ENCODE measurements at places on chromosomes 4 and X.
A peak's percentile ranks its signal among the peaks of the same experiment; 100 is the strongest.

- DNase-seq = no peak
These were observed 465 bp downstream of the BMPR1B start for GRCh38 chr4:94758141-94758699.

DNA sequence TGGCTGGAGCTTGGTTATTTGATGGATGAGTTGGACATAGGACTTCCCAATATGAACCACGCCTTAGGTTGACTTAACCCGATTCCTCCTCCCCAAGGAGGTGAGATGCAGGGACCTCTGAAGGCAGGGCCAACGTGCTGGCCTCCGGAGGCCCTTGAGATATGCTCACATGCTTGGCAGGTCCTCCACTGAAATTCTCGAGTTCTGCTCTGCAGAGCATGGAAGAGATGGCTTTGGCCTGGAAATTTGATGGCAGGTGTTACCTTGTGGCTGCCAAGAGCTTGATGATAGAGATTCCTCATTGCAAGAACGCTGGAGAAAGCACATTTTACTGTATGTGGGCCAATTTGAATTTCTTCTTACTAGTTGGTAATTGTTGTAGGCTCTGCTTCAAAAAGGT lies 117.4 kb upstream of the LIMCH1 start:
- DNase-seq = no peak

DNA sequence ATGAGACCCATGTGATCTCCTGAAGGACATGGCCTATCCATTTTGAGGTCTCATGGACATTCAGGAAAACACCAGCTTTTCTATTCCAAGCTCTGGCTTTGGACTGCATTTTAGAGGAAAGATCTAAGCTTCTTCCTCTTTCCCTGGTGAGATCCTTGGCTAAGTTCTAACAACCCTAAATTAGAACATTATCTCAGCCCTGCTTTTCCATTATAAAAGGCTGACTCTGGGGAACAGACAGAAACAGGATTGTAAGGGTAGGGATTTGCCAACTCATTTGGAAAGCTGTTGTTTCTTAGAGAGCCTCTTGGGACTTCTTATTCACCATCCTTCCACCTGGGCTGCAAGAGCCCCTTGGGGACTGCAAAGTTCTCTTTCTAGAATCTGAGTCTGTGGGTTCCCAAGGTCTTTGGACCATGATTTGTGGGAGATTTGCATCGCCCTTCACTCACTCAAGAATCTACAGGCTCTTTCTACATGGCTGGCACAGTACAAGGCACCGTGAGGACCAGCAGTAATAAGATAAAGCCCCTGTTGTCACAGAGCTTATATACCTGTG lies 146.9 kb downstream of the FNIP2 start:
- DNase-seq = no peak

DNA sequence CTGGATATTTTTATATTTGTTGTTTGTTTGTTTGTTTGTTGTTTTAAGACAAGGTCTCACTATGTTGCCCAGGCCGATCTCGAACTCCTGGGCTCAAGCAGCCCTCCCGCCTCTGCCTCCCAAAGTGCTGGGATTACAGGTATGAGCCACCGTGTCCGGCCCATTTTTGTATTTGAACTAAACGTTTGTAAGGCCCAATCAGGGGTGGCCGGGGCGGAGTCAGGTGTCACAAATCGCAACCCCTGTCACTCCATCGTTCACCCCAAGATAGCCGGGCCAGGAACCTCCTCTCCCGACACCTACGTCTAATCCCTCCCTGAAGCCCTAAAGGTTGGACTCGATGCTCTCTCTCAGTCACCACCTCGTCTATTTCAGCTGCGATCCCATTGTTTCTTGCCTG lies 722 bp upstream of the EFHC2 start:
- DNase-seq = no peak

GRCh38 chr4:142098900-142099545 lies 462.6 kb downstream of the IL15 start:
- DNase-seq = no peak

GRCh38 chrX:103845165-103845653 lies 13.2 kb upstream of the RAB9B start:
- peak; percentile 26 for DNase-seq

GRCh38 chrX:130893356-130894085 lies 9.5 kb downstream of the ENOX2 start:
- no peak for DNase-seq

- DNase-seq = no peak
These were observed 883.0 kb downstream of the TECRL start for GRCh38 chr4:63526251-63526650.

GRCh38 chr4:14646831-14647230 lies 355.4 kb upstream of the CPEB2 start:
- no peak for DNase-seq

DNA sequence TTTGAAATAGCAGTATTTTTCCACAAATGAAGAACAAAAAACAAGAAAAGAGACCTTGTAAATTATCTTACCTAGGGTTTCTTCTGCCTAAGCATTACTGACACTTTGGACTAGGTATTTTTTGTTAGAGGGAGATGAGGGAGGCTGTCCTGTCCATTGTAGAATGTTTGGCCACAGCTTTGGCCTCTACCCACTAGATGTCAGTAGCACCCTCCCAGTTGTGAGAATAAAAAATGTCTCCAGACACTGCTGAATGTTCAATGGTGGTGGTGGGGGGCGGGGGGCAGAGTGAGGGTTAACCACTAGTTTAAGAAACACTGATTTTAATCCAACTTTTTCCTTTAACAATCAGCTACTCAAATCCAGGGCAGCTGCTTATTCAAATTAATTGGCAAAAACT lies 25.8 kb downstream of the OTUD4 start:
- DNase-seq = no peak

GRCh38 chr4:54066718-54067129 lies 2.3 kb upstream of the CHIC2 start:
- DNase-seq = no peak

DNA sequence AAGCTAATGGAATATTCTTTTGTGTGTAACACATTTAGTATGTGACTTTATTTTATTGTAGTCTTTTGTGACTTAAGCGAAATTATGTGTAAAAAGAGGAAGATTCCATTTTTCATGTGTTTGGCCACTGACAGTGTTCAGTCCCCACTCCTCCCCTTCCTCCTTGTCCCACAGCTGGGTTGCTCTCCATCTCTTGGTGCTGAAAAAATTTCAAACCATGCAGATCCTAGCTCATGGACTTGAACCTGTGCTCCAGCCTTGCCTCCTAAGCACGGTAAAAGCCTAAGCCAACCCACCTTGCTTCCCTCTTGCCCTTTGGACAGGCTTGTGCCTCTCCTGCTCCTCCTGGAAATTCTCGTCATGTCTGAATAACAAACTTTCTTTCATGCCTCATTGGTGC lies 2008.5 kb upstream of the TENM3 start:
- DNase-seq = no peak

DNA sequence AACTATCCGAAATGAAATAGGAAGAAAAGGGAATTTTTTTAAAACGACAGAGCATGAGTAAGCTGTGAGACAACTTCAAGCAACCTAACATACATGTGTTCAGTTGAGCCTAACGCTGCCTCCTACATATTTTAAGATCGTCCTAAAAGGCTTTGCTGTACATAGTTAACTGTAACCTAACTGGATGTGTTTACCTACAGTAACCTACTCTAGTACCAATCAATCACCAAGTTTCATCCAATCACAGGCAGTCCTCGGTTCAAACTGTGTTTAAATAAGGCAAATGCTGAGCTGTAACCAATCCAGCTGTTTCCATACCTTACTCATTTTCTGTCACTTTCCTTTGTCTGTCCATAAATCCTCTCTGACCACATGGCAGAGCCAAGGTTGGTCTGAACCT lies 17.1 kb downstream of the RCHY1 start:
- no peak for DNase-seq

- DNase-seq = no peak
These were observed 65.3 kb upstream of the SHISA3 start for GRCh38 chr4:42331914-42332368.

- no peak for DNase-seq
These were observed 9.5 kb upstream of the SMS start for GRCh38 chrX:21930986-21931385.

DNA sequence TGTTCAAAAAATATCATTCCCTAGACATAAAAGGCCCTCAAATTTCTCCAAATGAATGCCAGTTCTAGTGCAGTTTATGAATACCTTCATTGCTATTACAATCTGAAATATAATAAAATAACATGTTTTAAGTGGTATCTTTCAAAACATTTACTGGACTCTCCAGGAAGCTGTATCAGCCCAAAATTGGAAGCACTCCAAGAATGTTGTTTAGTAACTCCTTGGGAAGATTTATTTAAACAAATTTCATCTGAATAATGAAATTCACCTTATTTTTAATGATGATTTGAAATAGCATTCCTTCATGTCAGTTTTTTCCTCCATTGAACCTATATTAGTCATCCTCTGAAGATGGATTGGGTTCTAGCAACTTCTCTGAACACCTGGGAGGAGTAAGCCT lies 217.2 kb upstream of the PCDH18 start:
- DNase-seq = no peak

- DNase-seq = no peak
These were observed 130.4 kb downstream of the ARHGAP6 start for GRCh38 chrX:11535156-11535919.

GRCh38 chr4:87213421-87214075 lies 6.9 kb downstream of the KLHL8 start:
- no peak for DNase-seq

- DNase-seq = no peak
These were observed 26.3 kb downstream of the CHIC2 start for GRCh38 chr4:54038056-54038455.

- DNase-seq = no peak
These were observed 44.3 kb upstream of the PPP2R3B start for GRCh38 chrX:431056-431455.

DNA sequence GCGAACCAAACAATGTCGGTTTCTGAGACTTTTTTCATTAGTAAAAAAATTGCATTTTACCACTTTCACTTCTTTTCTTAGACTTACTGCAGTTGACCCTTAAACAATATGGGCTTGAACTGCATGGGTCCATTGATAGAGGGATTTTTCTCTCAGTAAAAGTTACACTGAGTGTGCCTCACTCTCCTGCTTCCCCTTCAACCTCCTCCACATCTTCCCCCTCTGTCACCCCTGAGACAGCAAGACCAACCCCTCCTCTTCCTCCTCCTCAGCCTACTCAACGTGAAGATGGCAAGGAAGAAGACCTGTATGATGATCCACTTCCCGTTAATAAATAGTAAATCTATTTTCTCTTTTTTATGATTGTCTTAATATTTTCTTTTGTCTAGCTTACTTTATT lies 43.4 kb downstream of the TEC start:
- no peak for DNase-seq

DNA sequence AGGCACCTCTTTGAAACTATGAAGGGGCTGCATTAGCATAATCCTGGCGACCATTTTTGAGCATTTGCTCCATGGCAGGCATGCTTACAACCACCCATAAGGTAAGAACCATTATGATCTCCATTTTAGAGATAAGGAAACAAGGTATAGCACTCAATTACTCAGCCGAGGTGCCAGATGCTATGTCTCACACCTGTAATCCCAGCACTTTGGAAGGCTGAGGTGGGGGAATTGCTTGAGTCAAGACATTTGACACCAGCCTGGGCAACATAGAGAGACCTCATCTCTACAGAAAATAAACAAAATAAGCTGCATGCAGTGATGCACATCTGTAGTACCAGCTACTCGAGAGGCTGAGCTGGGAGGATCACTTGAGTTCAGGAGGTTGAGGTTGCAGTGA lies 43.6 kb downstream of the TIGD4 start:
- DNase-seq = no peak

DNA sequence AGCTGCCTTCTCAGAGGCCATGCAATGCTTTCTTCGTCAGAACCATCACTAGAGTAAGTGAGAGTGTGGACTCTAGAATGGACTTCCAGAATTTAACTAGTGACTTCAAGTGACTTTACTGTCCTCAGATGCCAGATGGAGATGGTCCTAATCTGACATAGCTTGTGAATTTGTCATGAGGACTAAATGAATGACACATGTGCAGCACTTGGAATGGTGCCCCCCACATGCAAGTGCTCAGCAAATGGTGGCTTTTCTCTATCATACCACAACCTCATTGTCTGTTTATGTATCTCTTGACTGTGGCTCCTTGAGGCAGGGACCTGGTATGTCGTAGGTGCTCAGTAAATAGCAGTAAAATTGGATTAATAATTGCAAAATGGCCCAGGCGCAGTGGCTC lies 91.6 kb upstream of the STX18 start:
- no peak for DNase-seq

DNA sequence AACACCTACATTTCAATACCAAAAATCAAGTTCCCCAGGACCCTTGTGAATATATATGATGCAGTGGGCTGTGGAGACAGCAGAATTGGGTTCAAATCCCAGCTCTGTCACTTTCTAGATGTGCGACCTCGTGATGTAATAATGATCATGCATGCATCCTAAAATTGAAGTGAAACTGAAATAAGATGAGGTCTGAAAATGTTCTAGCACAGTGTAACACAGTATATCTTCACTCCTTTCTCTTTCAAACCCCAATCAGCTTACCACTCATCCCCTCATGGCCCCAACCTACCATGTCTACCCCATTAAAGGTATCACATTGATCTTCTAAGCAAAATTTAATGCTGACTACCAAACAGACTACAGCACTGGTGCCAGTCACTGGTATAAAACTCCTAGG lies 69.9 kb upstream of the BRS3 start:
- DNase-seq = no peak

- no peak for DNase-seq
These were observed 101.1 kb downstream of the ENOX2 start for GRCh38 chrX:130801901-130802300.

DNA sequence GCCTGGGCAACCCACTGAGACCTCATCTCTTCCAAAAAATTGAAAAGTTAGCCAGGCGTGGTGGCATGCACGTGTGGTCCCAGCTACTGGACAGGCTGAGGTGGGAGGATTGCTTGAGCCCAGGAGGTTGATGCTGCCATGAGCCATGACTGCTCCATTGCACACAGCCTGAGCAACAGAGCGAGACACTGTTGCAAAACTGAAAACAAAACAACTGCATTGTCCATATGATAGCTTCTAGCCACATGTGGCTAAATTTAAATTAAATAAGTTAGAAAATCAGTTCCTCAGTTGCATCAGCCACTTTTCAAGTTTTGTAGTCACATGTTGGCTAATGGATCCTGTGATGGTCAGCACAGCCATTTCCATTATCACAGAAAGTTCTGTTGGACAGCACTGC lies 67.9 kb downstream of the GAB1 start:
- no peak for DNase-seq

- DNase-seq = no peak
These were observed 434 bp upstream of the TMEM255A start for GRCh38 chrX:120311727-120312063.

GRCh38 chr4:78331965-78332364 lies 219.6 kb upstream of the ANXA3 start:
- no peak for DNase-seq

DNA sequence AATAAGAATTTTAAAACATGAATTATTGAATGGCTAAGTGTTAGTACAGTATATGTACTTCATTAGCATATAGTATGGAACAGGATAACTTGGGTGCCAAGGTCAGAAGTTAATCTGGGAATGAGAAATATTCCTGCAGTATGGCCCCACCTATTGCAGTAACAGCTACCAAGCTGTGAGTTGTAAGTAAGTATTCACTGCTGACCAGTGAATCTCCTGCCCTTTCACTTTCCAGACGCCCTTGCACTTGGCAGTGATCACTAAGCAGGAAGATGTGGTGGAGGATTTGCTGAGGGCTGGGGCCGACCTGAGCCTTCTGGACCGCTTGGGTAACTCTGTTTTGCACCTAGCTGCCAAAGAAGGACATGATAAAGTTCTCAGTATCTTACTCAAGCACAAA lies 105.1 kb downstream of the NFKB1 start:
- DNase-seq = no peak
